ENCODE measurements at places on chromosomes 12 and 14. TPM values are rescaled to one million over a fixed set of nuclear protein-coding genes. Genes with fewer than 3 reads are reported as not detected.

The C12orf50 gene
- polyA plus RNA-seq, result 0.47 TPM

The TGM1 gene
- 4.3 TPM for polyA plus RNA-seq

The GLIPR1L1 gene
- polyA plus RNA-seq, result 1.1 TPM

The P2RX7 gene
- 2.1 TPM for polyA plus RNA-seq

The KRT72 gene
- polyA plus RNA-seq, result 0.24 TPM

The GAS2L3 gene
- polyA plus RNA-seq, result 17.0 TPM

The TSHR gene
- polyA plus RNA-seq, result 0.27 TPM

The EIF2S3B gene
- polyA plus RNA-seq, result 1.8 TPM

The ATG101 gene
- polyA plus RNA-seq, result 23.4 TPM

The ERP27 gene
- polyA plus RNA-seq, result 6.3 TPM

The SLC41A2 gene
- polyA plus RNA-seq, result 3.2 TPM

The PTHLH gene
- polyA plus RNA-seq, result 4.3 TPM

The AICDA gene
- polyA plus RNA-seq, result not detected

All from left lung (tissue), 14 donors.